ENCODE measurements at places on chromosomes 5 and 9.
A peak's percentile ranks its signal among the peaks of the same experiment; 100 is the strongest.

- DNase-seq, result no peak
These were observed 194.1 kb downstream of the AOPEP start for GRCh38 chr9:94920420-94921091.

DNA sequence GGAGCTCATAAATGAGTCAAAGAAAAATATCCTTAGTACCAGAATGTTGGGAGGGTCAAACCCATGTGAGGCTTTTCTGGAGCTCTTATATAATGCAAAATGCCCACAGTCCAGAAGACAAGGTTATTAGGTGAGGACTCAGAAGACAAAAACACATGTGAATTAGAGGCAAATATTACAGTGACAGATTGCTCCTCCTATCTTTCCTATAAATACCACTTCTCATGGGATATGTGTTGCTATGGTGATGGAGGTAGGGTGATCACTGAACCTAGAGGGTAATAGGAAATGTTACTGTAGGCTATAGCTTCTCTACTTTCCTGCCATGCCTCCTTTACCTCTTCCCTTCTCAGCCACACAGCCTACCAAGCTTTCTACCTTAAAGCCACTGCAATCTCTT, 264.6 kb downstream of the SEC61B start:
- DNase-seq, result no peak

DNA sequence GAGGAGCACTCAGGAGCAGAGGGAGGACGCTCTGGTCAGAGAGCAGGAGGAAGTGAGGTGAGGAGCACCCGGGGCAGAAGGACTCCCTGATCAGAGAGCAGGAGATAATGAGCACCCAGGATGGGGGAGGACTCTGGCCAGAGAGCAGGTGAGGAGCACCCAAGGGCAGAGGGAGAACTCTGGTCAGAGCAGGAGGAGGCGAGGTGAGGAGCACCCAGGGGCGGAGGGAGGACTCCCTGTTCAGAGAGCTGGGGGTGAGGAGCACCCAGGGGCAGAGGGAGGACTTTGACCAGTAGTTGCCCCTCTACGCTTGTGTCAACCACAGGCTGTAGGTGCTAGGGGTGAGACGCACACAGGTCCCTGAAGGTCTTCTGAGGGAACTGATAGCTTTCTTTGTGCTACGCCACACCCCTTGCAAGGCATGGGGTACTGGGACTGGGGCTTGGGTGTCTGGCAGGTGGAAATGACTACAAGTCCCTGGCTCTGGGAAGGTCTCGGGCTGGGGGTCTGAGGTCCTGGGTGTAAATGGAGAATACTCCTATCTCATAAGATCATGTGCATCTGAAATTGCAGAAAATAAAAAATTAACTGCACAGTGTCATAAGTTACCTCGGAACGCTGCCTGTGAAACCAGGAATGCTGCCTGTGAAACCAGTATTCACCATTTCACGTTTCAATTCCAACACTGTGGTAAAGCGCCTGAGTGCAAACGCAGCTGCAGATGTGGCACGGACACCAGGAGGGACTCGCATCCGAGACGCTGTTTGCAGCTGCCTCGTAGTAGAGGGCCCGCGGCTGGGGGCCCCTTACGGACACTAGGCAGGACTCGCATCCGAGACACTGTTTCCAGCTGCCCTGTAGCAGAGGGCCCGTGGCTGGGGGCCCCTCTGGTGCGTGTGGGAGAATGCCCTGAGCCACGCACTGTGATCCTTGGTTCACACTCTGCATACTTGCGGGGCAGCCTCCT, 27.0 kb upstream of the SLC6A3 start:
- DNase-seq, result no peak

- DNase-seq, result no peak
These were observed 48.2 kb downstream of the ROPN1L start for GRCh38 chr5:10489810-10490426.

GRCh38 chr5:156103155-156103885, 223.6 kb upstream of the SGCD start:
- DNase-seq, result peak; percentile 40

- peak; percentile 31 for DNase-seq
These were observed 34.9 kb upstream of the EPB41L4B start for GRCh38 chr9:109355564-109356297.

DNA sequence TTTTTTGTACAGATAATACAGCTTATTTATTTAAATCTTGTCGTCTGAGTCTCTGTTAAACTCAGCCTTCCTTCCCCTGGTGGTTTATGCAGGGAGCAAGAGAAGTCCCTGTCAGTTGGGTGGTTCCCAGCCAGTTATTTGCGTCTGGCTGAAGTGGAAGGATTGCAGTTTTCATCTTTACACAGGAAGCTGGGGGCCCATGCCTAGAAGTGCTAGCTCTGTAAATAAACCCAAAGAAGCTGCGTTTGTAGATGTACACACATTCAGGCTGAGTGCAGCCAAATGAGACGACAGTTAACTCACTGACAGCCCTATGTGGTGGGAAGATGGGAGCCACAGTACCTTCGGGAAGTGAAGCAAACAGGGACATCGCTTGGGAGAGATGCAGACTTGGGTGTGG, 122.1 kb downstream of the SAXO1 start:
- no peak for DNase-seq

DNA sequence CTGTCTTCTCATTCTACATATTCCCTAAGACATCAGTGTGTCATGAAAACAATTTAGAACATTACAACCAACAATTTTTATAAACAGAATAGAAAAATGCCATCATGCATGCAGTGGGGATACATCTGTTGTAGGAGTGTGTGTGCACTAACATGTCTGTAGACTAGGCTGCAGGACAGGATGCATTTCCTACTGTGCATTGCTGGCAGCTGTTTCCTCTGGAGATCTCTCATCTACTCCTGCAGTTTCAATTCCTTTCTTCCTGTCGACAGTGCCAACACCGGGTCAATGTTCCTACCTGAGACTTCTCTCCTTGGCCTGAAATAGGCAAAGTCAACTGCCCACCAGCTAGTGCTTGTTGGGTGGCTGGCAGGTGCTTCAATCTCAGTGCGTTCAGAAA, 69.8 kb downstream of the ANKH start:
- DNase-seq, result no peak

GRCh38 chr5:32785611-32786254, 74.6 kb downstream of the NPR3 start:
- no peak for DNase-seq

DNA sequence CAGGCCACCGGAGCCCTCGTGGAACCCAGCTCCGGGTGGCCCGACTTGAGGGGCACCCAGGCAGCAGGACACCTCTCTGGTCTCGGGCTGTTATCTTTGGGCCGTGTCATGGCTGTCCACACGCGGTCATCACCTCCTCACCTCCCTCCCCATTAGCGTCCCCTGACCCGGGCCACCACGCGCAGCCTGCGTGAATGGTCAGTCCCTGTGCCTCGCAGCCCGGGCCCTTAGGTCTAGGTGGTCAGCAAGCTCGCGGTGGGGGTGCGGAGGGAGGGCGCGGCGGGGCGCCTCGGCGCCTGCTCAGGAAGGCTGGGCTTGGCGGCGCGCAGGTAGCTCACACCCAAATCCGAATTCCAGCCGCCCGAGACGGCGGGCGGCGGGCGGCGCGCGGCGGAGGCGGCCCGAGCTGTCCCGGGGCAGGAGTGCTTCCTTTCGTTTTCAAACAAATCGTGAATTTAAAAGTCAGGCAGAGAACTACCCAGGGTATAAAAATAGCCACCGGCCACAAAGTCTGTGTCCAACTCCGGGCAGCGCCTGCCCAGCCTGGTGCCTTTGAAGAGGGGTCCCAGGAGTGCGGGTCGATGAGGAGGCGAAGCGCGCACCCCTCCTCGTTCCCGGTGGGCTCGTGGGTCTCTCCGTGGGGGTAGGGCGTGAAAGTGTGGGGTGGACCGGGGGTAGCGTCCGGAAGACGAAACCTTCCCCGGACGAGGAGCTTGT, 1.0 kb upstream of the RXRA start:
- DNase-seq, result no peak

GRCh38 chr9:107144475-107144874, 138.6 kb upstream of the RAD23B start:
- DNase-seq, result peak; percentile 95

DNA sequence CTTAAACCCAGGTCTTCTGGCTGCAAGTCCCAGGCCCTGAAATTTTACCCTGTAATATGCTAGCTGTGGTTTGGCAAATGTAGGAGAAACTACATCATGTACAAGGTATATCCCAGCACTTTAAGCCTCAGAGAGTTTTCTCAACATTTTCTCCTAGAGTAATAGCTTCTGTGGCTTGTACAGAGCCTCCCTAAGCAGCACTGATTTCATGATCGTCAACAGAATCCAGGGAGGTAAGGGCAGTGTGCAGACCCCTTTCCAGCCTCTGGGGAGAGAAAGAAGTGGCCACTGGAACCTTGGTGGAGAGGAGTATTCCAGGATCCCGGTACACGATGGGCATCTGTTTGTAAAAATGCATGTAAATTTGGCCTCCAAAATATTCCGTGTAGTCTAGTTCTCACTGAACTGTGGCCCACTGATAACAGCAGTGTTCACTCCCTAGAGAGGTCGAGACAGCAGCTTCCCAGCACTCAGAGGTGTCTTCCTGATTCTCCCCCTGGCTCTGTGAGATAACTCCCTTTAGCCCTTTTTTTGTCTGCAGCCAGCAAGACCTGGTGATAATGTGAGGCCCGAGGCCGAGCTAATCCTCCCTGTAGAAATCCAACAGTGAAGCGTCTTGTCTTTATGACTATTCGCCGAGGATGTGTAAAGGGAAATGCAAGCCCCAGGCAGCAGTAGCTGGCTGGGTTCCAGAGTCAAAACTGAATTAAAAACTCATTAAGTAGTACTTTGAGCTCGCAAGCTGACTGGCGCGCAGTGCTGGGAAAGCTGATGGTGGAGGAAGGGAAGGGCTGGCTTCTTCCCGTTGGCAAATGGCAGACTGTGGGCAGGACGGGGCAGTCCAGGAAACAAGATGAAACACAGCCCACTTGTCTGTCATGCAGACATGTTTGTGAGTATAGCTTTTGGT, 59.0 kb downstream of the MAP1B start:
- DNase-seq, result peak; percentile 89

DNA sequence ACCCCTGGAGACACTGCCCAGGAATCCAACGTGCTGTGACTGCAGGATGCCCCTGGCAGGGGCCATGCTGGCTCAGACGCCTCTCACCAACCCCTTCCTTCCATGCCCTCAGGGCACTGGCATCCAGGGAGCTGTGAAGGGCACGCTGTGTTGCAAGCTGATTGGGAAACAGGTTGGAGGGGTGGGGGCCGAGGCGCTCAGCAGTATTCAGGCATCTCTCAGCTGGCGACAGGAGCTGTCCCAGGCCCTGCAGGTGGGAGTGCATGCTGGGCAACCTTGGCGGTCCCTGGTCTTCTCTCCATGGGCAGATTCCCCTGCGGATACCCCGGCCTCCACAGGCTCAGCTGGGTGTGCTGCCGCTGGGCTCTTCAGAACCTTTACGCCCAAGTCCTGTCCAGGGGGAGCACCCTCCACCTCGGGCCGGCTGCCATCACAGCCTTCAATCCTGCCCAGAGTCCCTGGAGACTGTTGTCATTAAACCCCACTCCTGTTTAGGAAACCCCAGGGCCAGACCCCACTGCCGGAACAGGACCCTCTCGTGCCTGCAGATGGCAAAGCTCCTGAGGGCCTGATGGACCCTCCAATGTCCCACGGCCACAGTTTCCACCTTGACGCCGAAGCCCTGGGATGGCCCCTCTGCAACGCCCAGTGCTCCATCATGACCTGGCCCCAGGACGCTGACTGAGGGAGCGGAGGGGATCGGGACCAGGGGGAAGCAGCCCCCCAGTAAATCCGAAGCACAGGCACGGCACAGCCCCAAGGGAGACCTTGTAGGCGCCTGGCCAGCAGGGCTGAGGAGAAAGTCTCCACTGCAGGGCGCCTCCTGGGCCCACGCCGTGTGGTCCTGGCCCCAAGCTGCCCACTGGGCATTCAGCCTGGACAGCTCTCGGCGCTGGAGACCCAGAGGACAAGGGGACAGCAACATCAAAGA, 9.3 kb downstream of the TPPP start:
- no peak for DNase-seq

- DNase-seq, result no peak
These were observed 4.6 kb downstream of the BICD2 start for GRCh38 chr9:92760070-92760469.

DNA sequence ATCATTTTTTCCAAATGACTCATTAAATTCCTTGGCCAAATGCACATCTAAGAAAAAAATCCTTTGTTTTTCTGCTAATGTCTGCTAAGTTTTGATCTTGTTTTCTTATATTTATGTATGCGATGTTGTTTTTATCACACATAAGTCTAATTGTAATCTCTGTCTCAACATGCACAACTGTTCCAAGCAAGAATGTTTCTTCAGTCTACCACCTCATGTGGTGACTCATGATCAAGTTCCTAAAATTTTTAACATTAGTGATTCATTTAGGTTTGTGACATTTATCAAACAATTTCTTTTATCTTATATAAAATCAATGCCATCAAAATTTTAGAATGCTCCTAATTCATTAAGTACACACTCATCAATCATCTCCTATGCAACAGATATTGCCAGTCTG, 763.9 kb upstream of the FAM174A start:
- DNase-seq, result no peak

DNA sequence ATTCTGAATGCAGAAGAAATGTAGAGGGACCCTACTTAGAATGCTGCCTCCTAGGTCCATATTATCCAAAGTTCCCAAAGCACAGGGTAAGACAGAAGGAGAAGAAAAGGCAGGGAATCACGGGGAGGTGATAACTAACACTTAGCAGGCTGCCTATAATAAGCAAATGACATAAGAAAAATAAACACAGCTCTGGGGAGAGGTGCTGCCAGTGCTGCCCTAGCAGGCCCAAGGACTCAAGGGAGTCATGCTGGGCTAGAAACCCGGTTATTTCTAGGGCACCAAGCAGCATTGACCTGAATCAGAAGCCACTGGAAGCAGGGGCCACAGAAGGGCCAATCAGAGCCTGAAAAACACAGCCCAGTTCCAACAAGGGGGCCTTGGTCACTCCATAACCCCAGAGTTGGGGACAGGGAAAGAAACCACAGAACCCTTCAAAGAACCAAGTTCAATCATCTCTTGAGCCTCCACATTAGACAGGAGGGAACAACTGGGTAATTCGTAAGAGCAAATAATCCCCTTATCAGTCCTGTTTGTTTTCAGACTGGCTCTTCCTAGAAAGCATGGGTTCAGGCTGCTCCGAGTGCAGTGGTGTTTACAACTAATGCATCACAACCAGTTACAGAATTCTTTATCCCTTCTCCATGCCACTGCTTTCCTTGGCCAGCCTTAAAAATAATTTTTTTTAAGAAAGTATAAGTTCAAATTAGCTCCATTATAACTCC, 24.0 kb downstream of the NRG2 start:
- DNase-seq, result peak; percentile 66

- DNase-seq, result peak; percentile 9
These were observed 7.8 kb upstream of the ALDOB start for GRCh38 chr9:101443364-101443771.

Data from NCI-H82 (cell line).